ENCODE measurements at places on chromosomes 16 and 17.

DNA sequence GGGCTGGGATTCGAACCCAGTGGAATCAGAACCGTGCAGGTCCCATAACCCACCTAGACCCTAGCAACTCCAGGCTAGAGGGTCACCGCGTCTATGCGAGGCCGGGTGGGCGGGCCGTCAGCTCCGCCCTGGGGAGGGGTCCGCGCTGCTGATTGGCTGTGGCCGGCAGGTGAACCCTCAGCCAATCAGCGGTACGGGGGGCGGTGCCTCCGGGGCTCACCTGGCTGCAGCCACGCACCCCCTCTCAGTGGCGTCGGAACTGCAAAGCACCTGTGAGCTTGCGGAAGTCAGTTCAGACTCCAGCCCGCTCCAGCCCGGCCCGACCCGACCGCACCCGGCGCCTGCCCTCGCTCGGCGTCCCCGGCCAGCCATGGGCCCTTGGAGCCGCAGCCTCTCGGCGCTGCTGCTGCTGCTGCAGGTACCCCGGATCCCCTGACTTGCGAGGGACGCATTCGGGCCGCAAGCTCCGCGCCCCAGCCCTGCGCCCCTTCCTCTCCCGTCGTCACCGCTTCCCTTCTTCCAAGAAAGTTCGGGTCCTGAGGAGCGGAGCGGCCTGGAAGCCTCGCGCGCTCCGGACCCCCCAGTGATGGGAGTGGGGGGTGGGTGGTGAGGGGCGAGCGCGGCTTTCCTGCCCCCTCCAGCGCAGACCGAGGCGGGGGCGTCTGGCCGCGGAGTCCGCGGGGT is at the start of gene CDH1:
CDH1 (plus strand) TSS at position 247 of the 684 bp plus-strand sequence; CDS start at position 371, 124 bp downstream.
- no peak for DNase-seq

- DNase-seq = no peak
These were observed 66.4 kb downstream of the CYB5B start for GRCh38 chr16:69490707-69491324.

- DNase-seq = no peak
These were observed 12.4 kb downstream of the SLFN11 start for GRCh38 chr17:35361027-35361426.

DNA sequence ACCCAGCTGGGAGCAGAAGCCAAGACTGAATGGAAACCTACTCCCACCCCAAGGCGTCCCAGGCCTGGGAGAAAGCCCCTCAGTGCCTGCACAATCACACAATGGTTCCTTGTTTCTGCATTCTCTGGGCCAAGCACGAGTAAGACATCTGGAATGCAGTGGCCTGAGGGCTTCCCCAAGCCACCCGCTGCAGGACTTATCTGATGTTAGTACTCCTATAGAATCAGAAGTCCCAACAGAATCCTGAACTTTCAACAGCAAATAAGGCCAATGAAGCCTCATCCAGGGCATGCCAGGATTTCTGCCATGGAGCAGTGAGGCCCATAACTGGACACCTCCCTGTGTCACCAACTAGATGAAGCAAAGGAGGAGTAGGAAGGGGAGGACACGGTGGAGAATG is 28.6 kb downstream of the MYO18A start:
- no peak for DNase-seq

- DNase-seq = no peak
These were observed 2.6 kb downstream of the HBM start for GRCh38 chr16:168424-168823.

DNA sequence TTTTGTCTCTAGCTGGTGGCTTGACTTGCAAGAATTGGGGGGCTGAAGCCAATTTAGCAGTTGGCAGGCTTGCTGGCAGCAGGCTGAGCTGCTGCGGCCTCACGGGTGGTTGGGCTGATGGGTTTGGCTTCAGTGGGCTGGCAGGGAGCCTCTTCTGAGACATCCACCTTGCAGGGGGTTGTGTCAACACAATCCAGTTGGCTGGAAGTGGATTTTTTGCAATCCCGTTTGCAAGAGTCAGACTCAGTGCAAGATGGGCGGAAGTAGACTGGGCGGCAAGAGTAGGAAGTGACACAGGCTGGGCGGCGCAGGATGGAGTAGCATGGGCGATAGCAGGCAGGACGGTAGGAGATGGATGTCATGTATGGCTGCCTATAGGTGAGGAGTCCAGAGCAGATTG is 1.5 kb downstream of the KRTAP16-1 start:
- no peak for DNase-seq

- DNase-seq = no peak
These were observed 180.9 kb downstream of the ZNF18 start for GRCh38 chr17:11816409-11816808.

- DNase-seq = no peak
These were observed 540.4 kb upstream of the CDH11 start for GRCh38 chr16:65662256-65662655.

GRCh38 chr16:983044-984030 is 1.8 kb downstream of the SOX8 start:
- no peak for DNase-seq

DNA sequence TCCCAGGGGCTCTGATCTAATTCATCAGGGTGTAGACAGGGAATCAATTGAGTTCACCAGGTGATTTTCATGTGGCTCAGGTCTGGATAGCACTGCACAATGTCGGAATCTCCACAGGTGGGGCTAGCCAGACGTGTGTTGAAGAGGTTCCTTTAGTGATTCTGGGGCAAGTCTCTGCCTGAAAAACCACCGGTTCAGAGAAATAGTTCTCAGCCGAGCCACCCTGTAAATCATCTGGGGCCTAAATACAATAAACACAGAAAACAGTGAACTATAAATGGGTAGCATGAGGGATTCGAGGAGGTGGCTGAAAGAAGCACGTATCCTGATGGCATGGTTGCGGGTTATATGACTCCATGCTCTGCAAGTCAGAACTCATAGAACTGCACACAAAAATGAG is 21.3 kb downstream of the ASPA start:
- no peak for DNase-seq

DNA sequence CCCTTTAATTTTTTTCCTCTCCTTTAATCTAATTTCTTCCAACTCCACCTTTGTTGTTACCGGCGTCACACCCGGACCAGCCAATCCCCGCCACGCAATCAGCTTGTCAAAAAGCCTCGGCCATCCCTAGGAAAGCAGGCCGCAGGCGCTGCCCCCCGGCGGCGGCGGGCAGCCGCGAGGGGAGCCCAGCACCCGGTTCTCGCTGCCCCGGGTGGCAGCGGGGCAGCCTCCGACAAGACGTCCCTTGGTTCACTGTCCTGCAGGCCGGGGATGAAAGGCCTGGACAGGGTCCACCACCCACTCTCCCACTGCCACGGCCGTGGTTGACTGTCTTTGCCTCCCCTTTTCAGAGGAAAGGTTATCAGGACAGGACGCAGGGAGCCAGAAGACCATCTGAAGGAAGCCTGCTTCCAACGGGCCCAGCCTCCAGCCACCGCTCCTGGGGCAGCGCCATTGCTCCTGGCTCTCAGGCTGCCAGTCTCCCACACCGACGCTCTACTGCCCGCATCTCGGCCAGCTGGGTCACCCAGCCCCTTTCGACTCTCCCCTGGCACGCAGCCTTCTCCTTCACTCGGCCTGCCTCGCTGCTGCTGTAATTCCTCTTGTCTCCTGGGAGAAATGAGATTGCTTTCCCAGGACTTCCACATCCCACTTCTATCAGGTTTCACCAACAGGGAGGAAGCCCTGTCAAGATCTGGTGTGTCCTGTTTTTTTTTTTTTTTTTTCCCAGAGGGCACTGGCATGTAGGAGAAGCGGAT is 2.8 kb upstream of the UBTF start:
- no peak for DNase-seq

GRCh38 chr17:46756081-46756735 is 62.3 kb downstream of the WNT3 start:
- DNase-seq = no peak

GRCh38 chr16:3792472-3793012 is 75.2 kb upstream of the TRAP1 start:
- no peak for DNase-seq

GRCh38 chr16:89452241-89452640 is 38.1 kb downstream of the ANKRD11 start:
- no peak for DNase-seq

DNA sequence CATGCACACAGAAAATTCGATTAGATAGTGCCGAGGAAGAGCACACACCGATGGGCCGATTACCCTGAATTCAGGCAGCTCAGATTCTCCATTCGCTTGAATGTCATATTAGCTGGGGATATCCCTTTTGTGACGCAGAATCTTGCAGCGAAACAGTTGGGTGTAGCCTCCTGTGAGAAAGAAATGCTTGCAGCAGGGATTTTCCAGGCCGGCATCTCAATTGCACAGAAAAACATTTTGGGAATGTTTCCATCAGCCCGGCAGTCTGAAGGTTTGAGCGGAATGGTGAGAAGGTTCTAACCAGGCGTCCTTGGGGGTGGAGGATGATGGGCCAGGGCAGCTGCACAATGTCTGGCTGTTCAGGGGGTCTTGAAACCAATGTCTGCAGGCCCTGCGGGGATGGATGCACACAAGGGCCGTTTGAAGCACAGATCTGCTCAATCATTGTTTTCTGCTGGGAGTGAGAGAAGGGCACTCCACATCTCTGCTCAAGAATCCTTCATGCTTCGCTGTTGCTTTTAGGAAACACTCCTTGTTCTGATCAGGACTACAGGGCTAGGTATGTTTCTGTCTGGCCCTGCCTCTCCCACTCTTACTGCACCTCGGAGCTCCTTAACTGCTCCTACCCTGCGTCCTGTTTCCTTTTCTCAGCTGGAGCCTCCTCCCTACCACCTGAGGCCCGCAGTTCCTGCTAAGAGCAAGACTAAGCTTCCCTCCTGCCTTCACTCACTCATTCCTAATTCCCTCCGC is 94.6 kb downstream of the CMIP start:
- DNase-seq = no peak

GRCh38 chr16:76573281-76573680 is 296.1 kb downstream of the CNTNAP4 start:
- DNase-seq = no peak

DNA sequence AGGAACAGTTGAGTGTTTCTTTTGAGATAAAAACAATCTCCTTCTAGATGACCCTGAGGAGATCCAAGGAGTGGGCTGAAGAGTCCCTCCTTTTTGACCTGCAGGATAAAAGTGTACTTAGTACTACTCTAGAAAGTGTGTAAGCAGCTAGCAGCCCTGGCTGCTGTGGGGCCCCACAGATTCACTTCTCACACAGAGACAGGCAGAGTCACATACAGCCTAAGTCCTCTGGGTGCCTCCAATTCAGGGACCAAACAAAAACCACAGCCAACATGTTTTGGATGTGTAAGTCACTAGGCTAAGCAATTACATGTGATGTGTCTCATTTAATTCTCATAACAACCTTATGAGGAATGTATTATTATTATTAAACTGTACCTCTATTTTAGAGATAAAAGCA is 97.1 kb downstream of the TMEM100 start:
- DNase-seq = no peak

DNA sequence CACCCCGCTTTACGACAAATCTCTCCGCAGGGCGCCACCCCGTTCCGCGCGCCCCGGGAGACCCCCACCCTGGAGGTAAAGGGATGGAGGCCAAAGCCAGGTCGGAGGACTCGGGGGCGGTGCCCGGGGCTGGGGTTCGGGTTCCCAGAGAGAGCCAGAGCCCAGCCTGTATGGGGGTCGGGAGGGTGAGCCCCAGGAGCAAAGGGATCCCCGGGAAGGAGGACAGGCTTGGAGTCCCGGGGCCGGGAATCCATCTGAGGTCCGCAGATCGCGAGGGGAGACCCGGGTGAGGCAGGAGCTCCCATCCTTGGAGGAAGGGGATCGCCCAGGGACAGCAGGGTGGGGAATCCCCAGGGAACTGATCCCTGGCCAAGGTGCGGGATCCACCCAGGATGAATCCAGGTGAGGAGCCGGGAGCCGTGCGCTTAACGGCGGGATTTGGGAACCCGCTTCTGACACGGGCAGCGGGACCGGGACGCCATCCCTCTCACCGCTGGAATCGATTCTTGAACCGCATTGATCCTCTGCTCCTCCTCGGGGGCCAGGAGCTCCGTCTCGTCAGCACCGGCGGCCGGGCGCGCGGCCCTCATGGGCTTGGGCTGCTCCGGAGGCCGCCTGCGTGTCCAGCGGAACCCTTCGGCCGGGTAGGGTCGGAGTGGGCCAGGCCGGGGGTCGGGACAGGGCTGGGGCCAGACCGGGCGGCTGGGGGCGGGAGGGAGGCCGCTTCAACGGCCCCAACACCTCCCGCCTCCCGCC is at the start of gene MMD:
MMD (minus strand) TSS at position 657 of the 756 bp plus-strand sequence; CDS start at position 517, 140 bp downstream.
- DNase-seq = no peak

DNA sequence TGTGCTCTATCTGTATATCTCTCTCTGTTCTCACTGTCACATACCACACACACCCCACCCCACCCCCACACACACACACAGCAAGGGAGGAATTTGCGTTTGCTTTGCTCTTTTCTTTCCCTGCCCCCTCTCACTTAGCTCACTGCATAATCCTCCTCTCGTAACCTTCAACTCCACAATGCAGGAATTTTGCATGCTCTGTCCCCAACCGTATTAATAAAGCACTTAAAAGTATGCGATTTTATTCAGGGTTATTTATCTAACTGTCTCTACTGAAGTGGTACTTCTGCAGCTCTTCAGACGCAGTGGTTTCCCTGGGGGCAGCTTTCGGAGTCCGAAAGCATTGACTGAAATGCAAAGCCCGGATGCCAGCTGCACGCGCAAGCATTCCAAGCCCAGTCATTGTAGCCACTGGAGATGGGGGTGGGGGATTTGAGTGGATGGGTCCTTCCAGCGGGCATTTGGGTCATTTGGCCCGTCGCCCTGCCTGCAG is 105.4 kb upstream of the RBFOX1 start:
- no peak for DNase-seq

DNA sequence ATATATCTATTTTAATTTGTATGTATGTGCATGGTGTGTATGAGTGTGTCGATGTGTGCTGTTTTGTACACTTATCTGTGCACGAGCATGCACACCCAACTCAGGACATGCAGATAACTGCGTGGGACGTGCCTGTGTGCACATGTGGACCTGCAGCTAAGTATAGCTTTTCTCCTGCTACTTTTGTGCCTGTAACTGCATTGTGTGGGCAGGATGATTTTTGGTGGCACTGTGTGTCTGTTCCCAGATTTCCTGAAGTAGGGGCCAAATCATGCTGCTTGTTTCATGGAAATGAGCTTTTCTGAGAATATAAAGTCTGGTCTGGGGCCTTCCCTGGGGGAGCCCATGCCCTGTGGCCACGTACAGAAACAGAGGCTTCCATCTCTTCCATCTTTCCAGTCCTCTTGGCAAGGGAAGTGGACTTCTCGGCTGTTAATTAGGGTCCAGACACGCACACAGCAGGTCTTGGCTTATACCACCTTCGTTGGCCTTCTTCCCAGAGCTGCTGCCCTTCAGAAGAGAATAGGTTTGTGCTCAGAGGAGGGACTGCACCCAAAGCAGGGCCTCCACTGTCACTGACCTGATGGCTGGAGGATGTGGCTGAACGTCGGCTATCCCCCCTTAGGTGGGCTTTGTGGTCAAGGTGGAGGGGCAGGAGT is 30.2 kb downstream of the SPNS3 start:
- DNase-seq = no peak

- no peak for DNase-seq
These were observed 28.3 kb downstream of the ARSG start for GRCh38 chr17:68319410-68320162.

GRCh38 chr17:61253937-61254574 is 145.6 kb upstream of the TBX2 start:
- DNase-seq = no peak

Measured in stimulated activated CD4-positive, alpha-beta T cell treated with anti-CD3 and anti-CD28 coated beads, Interleukin-1b, Interleukin-23, amount 100 ng/mL, for 1 hour (primary cell).